Activated CD4-positive, CD25-positive, alpha-beta regulatory T cell (primary cell): ENCODE measurements at places on chromosomes 2 and 18.

DNA sequence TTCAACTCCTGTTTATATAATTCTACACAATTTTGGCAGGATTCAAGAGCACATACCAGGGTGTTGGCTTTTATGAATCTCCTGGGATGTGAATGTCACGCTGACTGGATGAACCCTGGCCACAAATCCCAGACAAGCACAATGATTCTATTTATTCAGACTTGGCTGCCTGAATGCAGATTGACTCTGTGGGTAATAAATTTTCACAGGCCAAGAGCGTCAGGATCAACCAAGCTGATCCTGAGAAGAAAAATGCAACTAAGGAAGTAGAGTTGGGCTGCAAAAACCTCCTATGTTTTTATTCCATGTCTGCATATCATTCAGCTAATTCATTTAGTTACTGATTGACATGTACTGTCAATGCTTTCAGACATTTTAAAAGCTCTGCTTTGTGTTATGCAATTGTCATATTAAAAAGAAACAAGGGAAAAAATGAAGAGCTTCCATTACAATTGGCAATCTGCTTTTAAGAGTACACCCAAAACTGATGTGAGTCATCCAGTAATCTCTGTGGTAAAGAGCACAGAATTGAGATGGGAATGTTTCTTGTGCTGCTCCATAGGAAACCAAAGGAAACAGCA lies 173.0 kb upstream of the REV1 start:
- DNase-seq = no peak

DNA sequence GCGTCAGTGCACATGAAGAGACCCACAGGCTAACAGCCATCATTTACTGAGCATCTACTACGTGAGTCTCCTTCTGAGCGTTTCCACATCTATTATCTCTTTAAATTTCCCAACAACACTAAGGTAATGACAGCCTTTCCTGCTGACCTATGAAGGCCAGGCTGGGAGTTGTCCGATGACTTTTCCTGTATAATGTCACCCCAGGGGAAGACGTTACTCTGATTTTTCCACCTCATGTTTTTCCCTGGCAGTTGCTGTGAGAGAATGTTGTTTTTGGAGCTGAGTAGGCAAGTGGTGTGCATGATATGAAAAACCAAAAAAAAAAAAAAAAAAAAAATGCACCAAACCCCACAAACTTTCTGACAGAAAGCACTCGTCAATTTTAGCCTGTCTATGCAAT lies 207.6 kb downstream of the SLC8A1 start:
- DNase-seq = no peak

DNA sequence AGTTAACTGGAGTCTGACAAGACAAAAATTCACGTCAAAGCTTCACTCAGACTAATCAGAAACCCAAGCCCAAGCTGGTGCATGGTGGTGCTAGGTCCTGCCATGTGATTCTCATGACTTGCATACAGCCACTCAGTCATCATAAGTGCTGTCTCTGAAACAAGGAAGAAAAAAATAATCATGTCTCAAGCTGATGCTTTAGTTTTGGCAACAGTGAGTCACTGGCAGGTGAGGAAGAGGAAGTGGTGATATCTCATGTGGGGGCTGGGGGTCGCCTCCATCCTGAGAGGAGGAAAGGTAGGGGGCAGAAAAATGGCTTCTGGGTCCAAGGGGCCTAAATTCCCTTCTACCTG lies 136.3 kb downstream of the TMEM163 start:
- DNase-seq = no peak

DNA sequence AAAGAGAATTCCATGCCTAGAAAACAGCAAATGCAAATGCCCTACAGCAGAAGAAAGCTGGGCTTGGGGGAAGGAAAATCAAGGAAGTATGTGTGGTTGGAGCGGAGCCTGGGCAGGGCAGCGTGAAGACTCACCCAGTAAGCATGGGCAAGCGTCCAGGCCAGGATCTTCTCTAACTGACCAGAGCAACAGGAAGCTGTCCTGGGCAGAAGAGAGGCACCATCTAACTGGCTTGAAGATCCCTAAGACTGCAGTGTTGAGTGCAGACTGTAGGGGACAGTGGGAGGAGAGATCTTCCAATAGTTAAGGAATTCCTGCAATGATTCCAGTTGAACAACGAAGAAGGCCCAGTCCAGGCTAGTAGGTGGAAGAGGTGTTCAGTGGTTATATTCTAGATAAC lies 57.9 kb downstream of the NXPH2 start:
- DNase-seq = no peak

GRCh38 chr18:7096838-7097237 lies 20.8 kb downstream of the LAMA1 start:
- no peak for DNase-seq

- DNase-seq = no peak
Observed at GRCh38 chr2:26534098-26534864, 56.4 kb upstream of the OTOF start.

DNA sequence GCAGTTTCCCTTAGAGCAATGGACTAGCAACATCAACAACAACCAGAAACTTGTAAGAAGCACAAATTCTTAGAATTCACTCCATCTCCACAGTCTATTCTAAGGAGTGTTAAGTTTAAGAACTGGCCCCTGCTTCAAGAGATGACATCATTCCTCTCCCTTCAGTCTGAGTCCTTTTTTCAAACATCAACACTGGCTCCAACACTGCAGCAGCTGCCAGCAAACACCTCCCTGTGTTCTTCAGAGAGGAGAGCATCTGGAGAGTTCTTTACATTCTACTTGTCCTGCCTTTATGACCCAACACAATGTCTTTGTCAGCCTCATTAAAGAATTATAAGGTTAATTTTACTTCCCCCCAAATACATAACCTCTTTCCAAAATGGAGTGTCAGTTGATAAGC lies 122.3 kb downstream of the HNMT start:
- DNase-seq = no peak

DNA sequence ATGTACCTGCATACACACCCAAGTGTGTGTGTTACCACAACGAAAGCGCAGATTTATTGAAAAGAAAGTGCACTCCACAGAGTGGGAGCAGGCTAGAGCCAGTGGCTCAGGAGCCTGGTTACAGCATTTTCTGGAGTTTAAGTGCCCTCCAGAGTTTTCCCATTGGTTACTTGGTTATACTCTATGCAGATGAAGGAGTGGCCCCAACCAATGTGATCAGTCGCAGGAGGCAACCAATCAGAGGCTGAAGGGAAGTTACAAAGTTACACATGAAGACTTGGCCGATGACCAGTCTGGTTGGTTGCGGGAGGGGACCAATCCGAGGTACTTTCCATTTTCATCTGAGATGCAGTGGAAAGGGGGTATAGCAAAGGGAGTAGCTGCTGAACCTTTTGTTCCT lies 13.5 kb upstream of the PRLH start:
- DNase-seq = no peak

- no peak for DNase-seq
Observed at GRCh38 chr2:160751021-160751420, 257.4 kb upstream of the RBMS1 start.

- DNase-seq = no peak
Observed at GRCh38 chr2:88671786-88672427, 19.6 kb upstream of the RPIA start.

DNA sequence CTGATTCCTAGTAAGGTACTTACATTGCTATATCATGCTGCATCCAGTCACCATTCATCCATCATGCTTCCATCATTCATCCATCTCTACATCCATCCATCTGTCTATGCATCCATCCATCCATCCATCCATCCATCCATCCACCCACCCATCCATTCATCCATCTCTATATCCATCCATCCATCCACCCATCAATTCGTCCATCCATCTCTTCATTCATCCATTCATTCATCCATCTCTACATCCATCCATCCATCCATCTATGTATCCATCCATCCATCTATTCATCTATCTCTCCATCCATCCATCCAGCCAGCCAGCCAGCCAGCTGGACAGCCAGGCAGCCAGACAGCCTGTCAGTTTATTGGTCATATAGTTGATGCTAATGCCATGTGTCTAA lies 20.7 kb downstream of the PRKCE start:
- no peak for DNase-seq

- no peak for DNase-seq
Observed at GRCh38 chr18:36411745-36412168, 114.2 kb downstream of the FHOD3 start.

DNA sequence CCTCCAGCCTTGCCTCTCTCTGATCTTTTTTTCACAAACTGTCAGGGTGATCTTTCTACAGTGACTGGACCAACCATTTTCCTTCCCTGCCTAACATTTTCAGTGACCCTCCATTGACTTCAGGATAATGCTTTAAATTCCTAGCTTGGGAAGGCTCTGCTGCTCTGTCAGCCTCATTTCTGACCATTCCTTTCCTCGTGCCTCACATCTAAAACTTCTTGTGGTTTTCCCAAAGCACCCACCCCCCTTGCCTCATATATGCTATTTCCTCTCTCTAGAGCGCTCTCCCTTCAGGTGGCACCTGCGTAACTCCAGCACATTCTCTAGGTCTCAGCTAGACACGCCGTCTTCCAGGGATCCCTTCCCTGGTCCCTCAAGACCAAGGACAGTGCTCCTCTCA lies 37.2 kb downstream of the DRC1 start:
- no peak for DNase-seq

- no peak for DNase-seq
Observed at GRCh38 chr2:24870891-24871705, 48.9 kb downstream of the ADCY3 start.

- DNase-seq = no peak
Observed at GRCh38 chr18:79472946-79473345, 77.2 kb downstream of the NFATC1 start.

DNA sequence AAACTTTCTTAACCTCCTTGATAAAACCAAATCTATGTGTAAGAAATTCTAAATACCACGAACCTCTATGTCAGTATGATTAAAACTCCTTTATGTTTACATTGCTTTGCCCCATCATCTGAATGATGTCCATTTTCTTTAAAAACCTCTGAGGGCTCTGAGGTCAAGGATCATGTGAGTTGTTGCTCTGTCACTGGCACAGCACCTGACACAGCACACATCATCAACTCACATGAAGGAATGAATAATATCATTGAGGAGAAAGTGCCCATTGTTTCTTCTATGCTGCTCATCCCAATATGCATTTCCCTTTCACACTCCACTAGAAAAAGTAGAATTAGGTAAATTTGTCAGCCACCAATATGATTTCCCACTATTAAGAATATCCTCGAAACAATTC lies 1178.7 kb upstream of the NRXN1 start:
- no peak for DNase-seq

DNA sequence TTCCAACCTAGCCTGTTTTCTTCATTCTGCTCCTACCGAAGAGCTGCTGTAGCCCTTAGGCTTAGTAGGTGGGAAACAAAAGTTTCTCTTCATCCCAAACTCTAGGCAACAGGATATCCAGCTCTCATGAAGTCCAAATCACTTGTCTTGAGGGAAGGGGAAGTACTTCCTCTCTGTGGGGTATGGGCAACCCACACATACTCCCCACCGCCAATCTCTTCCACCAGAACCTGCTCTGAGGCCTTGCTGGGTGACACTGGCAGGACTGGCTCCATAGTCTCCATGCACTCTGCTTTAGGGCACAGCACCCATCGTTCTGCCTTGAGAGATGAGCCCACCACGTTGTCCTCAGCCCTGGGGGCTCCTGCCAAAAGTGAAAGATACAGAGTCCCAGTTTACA lies 173.0 kb downstream of the NCK2 start:
- DNase-seq = no peak
